ENCODE measurements at places on chromosomes 7 and 10.

GRCh38 chr10:129967579-129968019 is 3.5 kb upstream of the EBF3 start:
- DNase-seq: no peak

DNA sequence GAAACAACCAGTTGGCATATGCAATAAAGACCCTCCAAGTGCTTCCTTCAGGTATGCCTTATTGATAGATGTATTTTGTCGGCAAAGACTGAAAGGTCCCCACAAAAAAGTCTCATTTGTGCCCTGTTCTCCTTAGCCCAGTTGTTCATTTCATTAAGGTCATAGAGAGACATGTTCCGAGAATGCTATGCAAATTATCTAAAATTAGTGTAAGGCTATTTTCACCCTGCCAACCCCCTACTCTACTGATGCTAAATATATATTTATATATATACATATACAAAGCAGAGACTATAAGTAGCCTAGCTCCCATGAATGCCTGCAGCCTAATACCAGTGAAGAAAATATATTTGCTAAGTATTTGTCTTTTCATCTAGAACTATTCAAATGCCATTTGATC is 96.7 kb upstream of the ADO start:
- no peak for DNase-seq

GRCh38 chr10:117298219-117298618 is 57.3 kb downstream of the SLC18A2 start:
- no peak for DNase-seq

GRCh38 chr10:46106410-46107255 is 60.6 kb upstream of the MSMB start:
- DNase-seq: no peak

DNA sequence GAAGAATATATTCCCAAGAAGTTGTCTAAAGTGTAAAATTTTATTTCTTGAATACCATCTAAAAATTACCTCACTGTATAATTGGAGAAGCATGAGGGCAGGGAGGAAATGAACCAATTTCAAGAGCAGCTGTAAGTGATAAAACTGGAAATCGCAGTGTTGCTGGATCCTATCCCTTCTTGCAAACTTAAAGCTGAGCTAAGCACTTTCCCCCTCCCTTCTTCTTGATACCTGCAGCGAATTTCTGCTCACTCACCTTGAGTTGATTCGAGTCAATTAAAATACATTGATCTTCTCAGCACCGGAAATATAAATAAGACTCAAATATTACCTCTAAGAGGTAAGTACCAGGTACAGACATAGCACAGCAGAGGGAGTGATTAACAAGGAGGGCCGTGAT is 65.5 kb downstream of the ARMC3 start:
- DNase-seq: no peak

- DNase-seq: peak; percentile 55
These were observed 73.2 kb upstream of the SHH start for GRCh38 chr7:155885167-155886155.

DNA sequence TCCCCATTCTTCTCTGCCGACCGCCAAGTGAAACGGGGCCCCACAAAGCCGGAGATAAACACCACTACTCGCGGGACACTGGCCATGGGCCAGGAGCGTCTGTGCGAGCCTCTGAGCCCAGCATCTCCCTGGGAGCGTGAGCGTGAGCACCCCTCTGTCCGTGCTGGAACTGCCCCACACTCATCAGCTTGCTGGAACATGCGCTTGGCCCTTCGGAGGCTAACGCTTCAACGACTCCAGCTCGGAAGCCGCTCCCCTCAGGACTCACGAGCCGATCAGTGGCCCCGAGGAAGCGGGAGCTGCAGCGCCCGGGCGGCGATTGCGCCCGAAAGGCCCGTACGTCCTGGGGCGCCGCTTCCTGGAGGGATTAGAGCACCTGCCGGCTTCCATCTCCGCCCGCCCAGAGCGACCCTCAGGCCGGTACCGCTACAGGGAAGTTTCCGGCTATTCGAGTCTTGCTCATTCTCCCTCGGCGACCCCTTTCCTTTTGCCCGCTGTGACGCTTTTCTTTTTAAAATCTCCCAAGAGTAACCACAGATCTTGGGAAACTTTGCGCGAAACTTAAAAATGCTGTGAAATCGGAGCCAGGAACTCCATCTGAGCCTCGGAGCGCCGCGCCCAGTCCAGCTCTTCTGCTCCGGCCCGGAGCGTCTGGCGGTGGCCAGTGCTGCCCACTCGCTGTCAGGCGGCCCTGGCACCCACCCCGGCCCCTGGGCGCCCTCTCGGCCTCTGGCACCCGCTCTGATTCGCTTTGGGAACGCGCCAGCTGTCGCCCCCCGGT is 1.0 kb downstream of the TLL2 start:
- no peak for DNase-seq

DNA sequence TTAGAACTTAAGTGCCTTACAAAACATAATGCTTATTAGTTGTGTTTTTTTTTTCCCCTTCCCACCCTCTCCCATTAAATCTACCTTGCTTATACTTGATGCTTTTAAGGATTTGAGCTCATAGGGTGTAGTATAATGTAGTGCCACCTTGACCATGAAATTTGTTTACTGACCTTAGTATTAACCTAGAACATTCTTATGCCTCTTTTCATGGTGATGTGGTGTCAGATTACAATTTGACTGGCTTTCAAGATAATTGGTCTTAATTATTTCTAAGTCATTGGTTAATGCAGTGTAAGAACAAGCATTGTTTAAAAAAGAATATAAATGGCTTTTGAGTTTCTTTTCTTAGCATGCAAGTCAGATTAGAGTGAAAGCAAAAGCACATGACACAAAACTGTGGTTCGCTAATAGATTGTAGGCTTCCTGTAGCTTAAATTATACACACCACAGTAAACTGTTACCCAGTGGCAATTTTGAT is 61.8 kb downstream of the ADD3 start:
- DNase-seq: no peak

GRCh38 chr7:139777948-139778841 is at the start of gene HIPK2:
Gene HIPK2 (minus strand): TSS chr7:139777998. CDS start chr7:139777623, 375 bp downstream.
- no peak for DNase-seq

GRCh38 chr10:113142601-113143362 is 192.7 kb downstream of the TCF7L2 start:
- DNase-seq: no peak

- no peak for DNase-seq
These were observed 75.7 kb downstream of the IGF2BP3 start for GRCh38 chr7:23394488-23395171.

GRCh38 chr7:36589391-36589790 is 134.9 kb downstream of the AOAH start:
- DNase-seq: no peak

GRCh38 chr10:56068473-56069263 is 292.4 kb downstream of the ZWINT start:
- DNase-seq: no peak

GRCh38 chr10:89644691-89644966 is 413 bp downstream of the PANK1 start:
- DNase-seq: no peak

- no peak for DNase-seq
These were observed 2.2 kb downstream of the CRTAC1 start for GRCh38 chr10:98028168-98028770.

GRCh38 chr7:11403781-11404180 is 428.2 kb downstream of the THSD7A start:
- no peak for DNase-seq

- no peak for DNase-seq
These were observed 76.7 kb downstream of the MKLN1 start for GRCh38 chr7:131404226-131404911.

DNA sequence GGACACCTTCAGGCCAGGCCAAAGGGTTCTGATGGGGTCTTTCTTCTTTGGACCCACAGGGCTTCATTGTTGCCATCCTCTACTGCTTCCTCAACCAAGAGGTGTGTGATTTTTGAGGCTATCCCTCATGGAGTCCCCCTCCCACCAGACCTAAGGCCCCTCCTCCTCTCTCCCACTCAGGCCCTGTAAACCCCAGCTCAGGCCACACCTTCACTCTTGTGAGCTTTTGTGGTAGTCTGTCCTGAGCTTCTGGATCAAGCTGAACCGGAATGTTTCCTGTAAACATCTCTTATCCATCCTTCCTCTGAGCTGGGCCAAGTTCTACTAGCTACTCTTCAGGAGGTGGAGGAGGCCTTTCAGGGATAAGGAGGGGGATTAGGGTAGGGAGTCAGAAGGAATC is 13.5 kb downstream of the GHRHR start:
- no peak for DNase-seq

GRCh38 chr7:48139459-48139858 is 31.8 kb upstream of the ABCA13 start:
- no peak for DNase-seq

DNA sequence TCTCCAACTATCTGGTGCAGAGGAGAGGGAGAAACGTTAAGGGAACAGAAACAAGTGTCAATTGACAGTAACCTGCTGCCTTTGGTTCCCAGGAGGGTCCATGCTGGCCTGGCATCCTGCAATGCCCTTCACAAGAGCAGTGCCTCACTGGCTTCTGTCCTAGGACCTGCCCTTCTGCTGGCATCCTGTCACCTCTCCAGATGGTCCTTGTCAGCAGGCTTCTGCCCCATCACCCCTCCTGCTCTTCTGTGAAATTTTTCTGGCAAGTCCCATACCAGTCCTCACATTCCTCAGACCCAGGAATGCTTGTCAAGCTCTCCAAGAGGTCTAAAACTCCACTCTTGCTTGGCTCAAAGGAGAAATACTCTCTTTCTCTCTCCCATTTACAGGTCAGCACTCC is 34.2 kb downstream of the C10orf67 start:
- no peak for DNase-seq

DNA sequence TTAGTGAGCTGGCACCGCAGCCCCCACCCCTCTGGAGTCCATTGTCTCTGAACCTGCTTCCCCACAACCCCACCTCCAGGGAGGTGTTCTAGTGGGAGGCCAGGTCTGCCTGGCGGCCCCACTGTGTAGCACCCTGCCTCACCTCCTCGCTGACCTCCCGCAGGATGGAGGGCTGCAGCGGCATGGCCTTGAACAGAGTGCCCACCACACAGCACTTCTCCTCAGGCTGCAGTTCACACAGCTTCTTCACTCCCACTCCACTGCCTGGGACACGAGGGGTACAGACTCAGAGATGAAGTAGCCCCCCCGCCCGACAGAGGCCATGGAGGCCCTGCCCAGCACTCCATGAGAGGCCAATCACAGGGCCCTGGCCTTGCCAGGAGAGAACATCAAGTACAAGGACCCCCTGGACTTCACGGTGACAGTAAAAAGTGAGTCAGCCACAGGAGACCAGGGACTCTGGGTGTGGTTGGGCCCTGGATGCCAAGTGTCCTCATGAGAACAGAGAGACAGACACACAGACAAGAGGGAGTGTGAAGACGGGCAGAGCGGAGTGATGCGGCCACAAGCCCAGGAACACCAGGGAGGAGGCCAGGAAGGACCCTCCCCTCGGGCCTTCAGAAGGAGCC is 5.4 kb downstream of the POLD2 start:
- DNase-seq: no peak

DNA sequence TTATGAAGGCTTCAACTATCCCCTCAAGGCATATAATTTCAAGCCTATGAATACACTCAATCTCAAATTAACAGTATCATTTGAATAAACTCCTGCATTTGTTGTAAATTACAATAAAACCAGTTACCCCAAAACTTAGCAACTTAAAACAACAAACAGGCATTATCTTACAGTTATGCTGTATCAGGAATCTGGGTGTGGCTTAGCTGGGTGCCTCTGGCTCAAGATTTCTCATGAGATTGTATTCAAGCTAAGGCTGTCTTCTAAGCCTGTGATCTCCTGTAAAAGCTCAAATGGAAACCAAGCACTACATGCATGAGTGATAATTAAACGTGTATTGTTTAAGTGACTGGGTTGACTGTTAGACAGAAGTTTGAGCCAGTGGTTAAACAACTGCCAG is 341.0 kb upstream of the PHF14 start:
- no peak for DNase-seq

DNA sequence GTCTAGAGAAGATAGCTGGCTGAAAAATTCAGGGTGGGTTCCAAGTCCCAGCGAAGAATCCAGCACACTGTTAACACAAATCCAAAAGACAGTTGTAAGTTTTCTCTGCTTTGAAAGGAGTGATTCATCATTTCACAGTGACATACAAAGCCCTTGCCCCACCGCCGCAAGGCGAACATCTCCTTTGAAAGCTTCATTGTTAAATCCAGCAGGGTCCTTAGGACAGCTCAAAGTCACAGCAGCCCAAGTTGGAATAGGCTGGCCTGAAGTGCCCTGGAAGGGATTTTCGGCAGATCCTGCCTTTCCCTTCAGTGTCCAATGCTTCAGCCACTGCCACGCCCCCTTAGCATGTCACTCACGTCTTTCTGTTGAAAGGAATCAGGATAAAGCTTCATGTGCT is 526.1 kb downstream of the CALN1 start:
- no peak for DNase-seq

GRCh38 chr10:36788152-36788551 is 337.2 kb upstream of the ANKRD30A start:
- DNase-seq: no peak

GRCh38 chr10:130141878-130142277 is 5.7 kb downstream of the GLRX3 start:
- no peak for DNase-seq

DNA sequence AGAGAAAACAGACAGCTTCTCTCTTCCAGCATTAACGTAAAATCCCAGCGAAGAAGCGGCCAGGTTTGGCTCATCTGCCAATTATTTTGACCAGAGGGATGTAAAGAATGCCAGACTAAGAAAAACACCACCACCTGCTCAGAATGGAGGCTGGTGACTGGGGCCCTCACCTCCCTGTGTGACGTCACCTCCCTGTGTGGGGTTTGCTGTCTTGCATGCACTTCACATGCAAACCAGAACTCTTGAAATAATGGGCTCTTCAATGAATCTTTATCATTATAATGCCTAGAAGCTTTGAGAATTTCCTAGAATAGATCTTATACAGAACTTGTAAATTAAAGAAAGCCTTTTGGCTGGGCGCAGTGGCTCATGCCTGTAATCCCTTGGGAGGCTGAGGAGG is 101.8 kb upstream of the WAC start:
- no peak for DNase-seq

- no peak for DNase-seq
These were observed at the start of gene SYCE1 for GRCh38 chr10:133565441-133566294. Gene SYCE1 (minus strand): TSS chr10:133565583. CDS start chr10:133565529, 54 bp downstream.

DNA sequence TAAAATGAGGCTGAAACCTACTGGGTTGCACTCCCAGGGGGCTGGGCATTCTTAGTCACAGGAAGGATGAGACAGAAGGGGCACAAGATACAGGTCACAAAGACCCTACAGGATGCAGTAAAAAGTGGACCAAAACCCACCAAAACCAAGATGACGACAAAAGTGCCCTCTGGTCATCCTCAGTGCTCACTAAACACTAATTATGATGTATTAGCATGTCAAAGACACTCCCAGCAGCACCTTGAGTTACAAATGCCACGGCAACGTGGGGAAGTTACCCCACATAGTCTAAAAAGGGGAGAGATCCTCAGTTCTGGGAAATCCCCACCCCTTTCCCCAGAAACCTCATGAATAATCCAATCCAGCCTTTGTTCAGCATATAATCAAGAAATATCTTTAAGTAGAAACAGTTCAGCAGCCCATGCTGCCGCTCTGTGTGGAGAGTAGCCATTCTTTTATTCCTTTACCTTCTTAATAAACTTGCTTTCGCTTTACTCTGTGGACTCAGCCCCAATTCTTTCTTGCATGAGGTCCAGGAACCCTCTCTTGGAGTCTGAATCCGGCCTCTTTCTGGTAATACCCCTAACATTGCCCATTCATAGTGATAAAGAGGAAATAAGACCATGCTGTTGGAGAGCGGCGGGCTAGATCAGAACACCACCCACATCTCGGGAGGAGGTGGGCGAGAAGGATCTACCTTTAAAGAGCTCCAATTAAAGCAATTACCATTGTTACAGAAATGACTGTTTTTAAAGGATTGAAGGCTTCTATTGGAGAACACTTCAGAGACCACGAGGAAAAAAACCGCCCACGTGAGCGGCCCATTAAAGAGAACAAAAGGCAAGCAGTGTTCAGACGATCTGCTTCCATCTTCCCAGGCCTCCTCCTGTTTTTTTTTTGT is 170.9 kb downstream of the USP6NL start:
- DNase-seq: no peak

All from astrocyte of the cerebellum (primary cell).